Subcutaneous adipose tissue (tissue), 4 donors: ENCODE measurements at places on chromosomes 11 and 22. TPM values are rescaled to one million over a fixed set of nuclear protein-coding genes. Genes with fewer than 3 reads are reported as not detected.

The ENTHD1 gene
- not detected for total RNA-seq

The CLTCL1 gene
- total RNA-seq: 7.3 TPM

The GUCY1A2 gene
- 9.5 TPM for total RNA-seq

The SLC25A22 gene
- total RNA-seq: 2.6 TPM

The RIN1 gene
- 3.0 TPM for total RNA-seq
